ENCODE measurements at places on chromosomes 11 and 22. TPM values are rescaled to one million over a fixed set of nuclear protein-coding genes. Genes with fewer than 3 reads are reported as not detected.

- no peak for DNase-seq
These were observed 54.7 kb downstream of the TRMU start for GRCh38 chr22:46390105-46390651.

- DNase-seq = peak; percentile 43
These were observed 377.2 kb downstream of the MN1 start for GRCh38 chr22:27424319-27424718.

DNA sequence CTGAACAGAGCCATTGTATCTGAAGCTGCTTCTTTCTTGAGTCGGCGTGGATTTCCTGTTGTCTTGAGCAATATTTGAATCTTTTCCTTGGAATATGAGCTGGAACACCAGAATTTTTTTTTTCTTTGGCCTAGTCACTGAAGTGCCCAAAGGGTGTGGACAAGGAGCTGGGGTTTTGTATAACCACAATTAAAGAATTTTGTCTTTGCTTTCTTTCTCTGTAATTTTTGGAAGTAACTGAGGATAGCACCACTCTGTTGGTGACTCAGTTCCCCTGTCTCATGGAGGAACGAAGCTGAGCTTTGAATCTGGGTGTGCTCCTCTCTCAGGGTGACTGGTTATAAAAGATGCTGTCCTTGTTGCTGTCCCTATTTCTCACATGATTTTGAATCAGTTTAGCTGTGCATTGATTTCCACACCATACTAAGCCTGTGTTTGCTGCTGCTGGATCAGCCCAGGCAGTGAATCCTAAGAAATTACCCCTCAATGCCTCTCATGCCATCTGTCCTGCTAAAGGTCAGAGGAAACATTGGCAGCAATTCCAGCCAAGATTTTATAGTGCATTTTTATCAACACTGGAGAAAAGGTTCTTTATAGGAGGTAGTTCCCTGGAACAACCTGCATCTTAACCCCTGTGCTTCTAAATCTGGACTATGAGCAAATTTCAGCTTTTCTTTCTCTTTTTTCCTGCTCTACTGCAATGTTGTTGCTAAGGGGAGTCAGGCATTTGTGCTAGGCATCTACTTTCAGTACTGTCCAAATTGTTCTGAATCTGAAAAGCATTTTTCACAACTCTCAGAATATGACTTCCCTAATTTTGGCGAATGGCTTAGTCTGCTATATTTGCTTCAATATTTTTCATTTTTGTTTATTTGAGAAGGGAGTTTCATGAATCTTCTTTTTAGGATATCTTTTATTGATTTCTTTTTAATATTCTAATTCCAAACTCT is 540.8 kb downstream of the SOX6 start:
- no peak for DNase-seq

Gene FOSL1
- 18.0 TPM for total RNA-seq

Measured in fibroblast of villous mesenchyme (primary cell).